MM.1S (cell line): ENCODE measurements at places on chromosomes 2 and 18.

GRCh38 chr18:13587937-13588336, 138.4 kb downstream of the FAM210A start:
- H3K27ac ChIP-seq = no peak overlapping the region
- no peaks in the 10 kb centered on the region for H3K4me1 ChIP-seq

DNA sequence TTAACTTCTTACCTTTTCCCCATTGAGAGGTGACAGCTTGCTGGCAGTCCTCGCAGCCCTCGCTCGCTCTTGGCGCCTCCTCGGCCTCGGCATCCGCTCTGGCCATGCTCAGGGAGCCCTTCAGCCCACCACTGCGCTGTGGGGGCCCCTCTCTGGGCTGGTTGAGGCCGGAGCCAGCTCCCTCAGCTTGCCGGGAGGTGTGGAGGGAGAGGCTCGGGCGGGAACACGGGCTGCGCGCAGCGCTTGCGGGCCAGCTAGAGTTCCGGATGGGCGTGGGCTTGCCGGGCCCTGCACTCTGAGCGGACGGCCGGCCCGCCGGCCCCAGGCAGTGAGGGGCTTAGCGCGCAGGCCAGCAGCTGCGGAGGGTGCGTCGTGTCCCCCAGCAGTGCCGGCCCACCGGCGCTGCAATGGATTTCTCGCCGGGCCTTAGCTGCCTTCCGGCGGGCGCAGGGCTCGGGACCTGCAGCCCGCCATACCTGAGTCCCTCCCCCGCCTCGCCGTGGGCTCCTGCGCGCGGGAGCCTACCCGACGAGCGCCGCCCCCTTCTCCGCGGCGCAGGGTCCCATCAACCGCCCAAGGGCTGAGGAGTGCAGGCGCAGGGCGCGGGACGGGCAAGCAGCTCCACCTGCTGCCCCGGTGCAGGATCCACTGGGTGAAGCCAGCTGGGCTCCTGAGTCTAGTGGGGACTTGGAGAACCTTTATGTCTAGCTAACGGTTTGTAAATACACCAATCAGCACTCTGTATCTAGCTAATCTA, 335.0 kb downstream of the CBLN2 start:
- H3K4me1 ChIP-seq = no peaks in the 10 kb centered on the region
- no peaks in the 10 kb centered on the region for H3K27me3 ChIP-seq
- H3K27ac ChIP-seq = no peak overlapping the region
- no peaks in the 10 kb centered on the region for H3K36me3 ChIP-seq

GRCh38 chr2:172097557-172098131, 5.1 kb downstream of the DLX2 start:
- no peak for DNase-seq
- H3K36me3 ChIP-seq = no peaks in the 10 kb centered on the region
- H3K27ac ChIP-seq = no peak overlapping the region

- no peak overlapping the region for H3K27ac ChIP-seq
- H3K36me3 ChIP-seq = no peaks in the 10 kb centered on the region
- no peaks in the 10 kb centered on the region for H3K27me3 ChIP-seq
- no peaks in the 10 kb centered on the region for H3K4me1 ChIP-seq
Observed at GRCh38 chr2:3174626-3175567, 202.7 kb downstream of the EIPR1 start.

DNA sequence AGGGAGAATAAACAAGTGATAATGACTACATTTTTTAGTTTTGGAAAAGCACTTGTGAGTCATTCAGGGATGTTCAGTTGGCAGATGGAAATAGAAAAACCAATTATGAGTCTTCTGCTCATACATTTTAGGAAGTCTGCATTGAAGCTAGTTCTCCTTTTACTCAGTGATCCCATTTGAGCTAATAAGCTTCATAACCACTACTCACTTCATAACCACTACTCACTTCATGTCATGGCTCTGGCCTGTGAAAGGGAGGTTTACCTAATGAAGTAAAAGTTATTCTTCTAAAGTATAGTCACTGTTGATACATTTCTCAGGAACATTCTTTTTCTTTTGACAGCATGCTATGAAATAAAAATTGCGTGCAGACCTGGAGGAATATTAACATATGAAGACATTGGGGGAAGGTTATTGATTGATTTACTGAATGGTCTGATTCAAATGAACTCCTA, 948.7 kb downstream of the TSN start:
- H3K4me1 ChIP-seq = no peaks in the 10 kb centered on the region
- no peak overlapping the region for H3K4me3 ChIP-seq
- no peak overlapping the region for H3K27ac ChIP-seq
- no peaks in the 10 kb centered on the region for H3K27me3 ChIP-seq
- H3K36me3 ChIP-seq = no peaks in the 10 kb centered on the region

DNA sequence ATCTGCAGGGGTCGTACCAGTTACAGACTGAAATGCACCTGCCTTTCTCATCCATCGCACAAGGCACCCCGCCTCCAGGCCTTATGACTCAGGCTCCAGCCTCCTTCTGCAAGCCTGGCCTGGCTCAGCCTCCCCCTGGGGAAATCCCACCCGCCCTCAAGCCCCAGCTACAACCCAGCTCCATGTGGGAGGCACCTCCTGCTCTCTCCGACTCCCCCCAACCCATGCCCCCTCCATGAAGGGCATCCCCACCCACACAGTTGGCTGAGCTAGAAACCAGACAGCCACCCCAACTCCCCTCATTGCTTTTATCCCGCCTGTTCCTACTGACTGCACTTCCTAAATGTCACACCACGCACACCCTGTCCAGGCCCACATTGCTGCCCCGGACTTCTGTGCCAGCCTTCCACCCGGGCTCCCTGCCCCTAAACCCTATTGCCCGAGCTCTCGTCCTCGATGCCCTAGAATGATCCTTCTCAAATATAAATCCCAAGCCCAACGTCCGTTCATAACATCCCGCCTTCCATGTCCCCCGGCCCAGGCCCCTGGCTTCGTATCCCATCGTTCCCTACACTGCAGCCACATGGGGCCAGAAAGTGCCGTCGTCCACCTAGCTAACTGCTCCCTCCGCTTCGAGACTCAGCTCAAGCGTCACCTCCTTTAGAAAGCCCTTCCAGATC, 9.9 kb downstream of the DNMT3A start:
- no peak overlapping the region for H3K4me3 ChIP-seq
- no peaks in the 10 kb centered on the region for H3K4me1 ChIP-seq
- no peaks in the 10 kb centered on the region for H3K27me3 ChIP-seq

GRCh38 chr2:153287109-153287801, 191.3 kb downstream of the RPRM start:
- H3K4me3 ChIP-seq = no peak overlapping the region
- no peak overlapping the region for H3K27ac ChIP-seq
- no peak for DNase-seq

- H3K27ac ChIP-seq = no peak overlapping the region
- no peak overlapping the region for H3K4me3 ChIP-seq
- no peaks in the 10 kb centered on the region for H3K27me3 ChIP-seq
- no peaks in the 10 kb centered on the region for H3K36me3 ChIP-seq
- H3K4me1 ChIP-seq = no peaks in the 10 kb centered on the region
- no peak for DNase-seq
Observed at GRCh38 chr2:23418056-23418455, 33.1 kb downstream of the KLHL29 start.

DNA sequence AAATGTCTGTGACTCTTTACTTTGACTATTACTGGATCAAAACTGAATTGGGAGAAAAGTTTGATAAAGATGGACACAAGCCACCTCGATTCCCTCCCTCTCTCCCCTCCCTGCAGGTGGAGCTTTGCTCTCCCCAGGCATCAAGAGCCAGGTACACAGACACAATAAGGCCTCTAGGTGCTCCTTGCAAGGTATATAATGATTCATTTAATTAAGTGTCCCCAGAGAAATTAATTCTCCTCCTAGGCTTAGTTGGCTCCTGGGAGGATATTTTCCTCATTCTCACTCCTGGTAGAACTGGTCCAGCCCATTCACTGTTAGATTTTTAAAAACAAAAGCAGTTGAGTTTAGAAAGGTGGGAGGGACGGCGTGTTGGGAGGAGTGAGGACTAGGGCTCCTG, 352.4 kb upstream of the SMIM21 start:
- H3K4me1 ChIP-seq = no peaks in the 10 kb centered on the region
- H3K27me3 ChIP-seq = no peaks in the 10 kb centered on the region
- H3K4me3 ChIP-seq = no peak overlapping the region

- H3K27ac ChIP-seq = no peak overlapping the region
- H3K27me3 ChIP-seq = no peaks in the 10 kb centered on the region
- H3K36me3 ChIP-seq = no peaks in the 10 kb centered on the region
- DNase-seq = no peak
Observed at GRCh38 chr2:173785813-173786212, 179.4 kb downstream of the SP3 start.

DNA sequence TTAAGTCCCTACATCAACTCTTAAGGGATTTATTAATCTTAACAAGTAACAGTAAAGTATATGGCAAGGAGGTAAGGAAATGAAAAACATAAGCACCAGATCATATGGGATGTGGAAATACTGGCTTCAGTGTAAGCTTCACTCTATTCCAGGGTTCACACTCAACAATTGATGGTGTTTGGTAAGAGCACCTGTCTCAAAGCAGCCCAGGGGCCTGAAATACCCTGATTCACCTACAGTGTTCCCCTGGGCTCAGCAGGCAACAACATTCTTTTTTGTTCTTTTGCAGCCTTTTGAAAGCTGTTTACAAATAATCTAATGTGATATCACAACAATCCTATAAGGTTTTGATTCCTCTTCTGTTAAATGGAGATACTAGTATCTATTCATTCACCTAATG, 1.2 kb upstream of the MLPH start:
- H3K4me3 ChIP-seq = no peak overlapping the region
- H3K27ac ChIP-seq = no peak overlapping the region
- H3K4me1 ChIP-seq = no peaks in the 10 kb centered on the region
- no peak for DNase-seq

GRCh38 chr2:144983107-144983506, 463.2 kb upstream of the ZEB2 start:
- no peak for DNase-seq
- H3K36me3 ChIP-seq = no peaks in the 10 kb centered on the region
- no peak overlapping the region for H3K4me3 ChIP-seq
- no peaks in the 10 kb centered on the region for H3K4me1 ChIP-seq
- no peak overlapping the region for H3K27ac ChIP-seq
- H3K27me3 ChIP-seq = no peaks in the 10 kb centered on the region

DNA sequence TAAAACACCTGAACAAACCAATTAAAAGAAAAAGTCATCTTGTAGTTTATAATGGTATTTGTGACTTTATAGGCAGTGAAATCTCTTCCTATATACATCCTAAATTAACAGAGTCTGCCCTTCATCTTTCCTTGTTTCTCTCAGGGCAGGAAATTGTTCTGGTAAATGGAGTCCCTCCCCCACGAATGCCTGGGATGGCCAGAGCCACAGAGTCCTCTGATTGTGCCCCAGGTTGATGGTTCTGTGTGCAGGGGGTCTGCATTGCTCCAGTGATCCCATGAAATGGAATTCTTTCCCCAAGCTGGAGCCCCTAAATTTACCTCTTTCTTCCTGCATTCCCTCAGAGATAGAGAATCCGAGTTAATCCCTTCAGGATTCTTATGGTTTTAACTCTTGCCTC, 155.5 kb downstream of the MTX2 start:
- H3K4me1 ChIP-seq = no peaks in the 10 kb centered on the region
- no peak overlapping the region for H3K27ac ChIP-seq
- H3K4me3 ChIP-seq = no peak overlapping the region
- no peaks in the 10 kb centered on the region for H3K36me3 ChIP-seq
- DNase-seq = no peak

GRCh38 chr18:67924656-67925055, 408.1 kb upstream of the DSEL start:
- H3K4me3 ChIP-seq = no peak overlapping the region
- H3K27ac ChIP-seq = no peak overlapping the region
- no peaks in the 10 kb centered on the region for H3K27me3 ChIP-seq
- DNase-seq = no peak
- H3K36me3 ChIP-seq = no peaks in the 10 kb centered on the region
- no peaks in the 10 kb centered on the region for H3K4me1 ChIP-seq

- H3K4me1 ChIP-seq = no peaks in the 10 kb centered on the region
- H3K27me3 ChIP-seq = no peaks in the 10 kb centered on the region
- H3K4me3 ChIP-seq = no peak overlapping the region
- DNase-seq = peak; percentile 32
Observed at GRCh38 chr18:47397671-47398319, 146.3 kb upstream of the SKOR2 start.

DNA sequence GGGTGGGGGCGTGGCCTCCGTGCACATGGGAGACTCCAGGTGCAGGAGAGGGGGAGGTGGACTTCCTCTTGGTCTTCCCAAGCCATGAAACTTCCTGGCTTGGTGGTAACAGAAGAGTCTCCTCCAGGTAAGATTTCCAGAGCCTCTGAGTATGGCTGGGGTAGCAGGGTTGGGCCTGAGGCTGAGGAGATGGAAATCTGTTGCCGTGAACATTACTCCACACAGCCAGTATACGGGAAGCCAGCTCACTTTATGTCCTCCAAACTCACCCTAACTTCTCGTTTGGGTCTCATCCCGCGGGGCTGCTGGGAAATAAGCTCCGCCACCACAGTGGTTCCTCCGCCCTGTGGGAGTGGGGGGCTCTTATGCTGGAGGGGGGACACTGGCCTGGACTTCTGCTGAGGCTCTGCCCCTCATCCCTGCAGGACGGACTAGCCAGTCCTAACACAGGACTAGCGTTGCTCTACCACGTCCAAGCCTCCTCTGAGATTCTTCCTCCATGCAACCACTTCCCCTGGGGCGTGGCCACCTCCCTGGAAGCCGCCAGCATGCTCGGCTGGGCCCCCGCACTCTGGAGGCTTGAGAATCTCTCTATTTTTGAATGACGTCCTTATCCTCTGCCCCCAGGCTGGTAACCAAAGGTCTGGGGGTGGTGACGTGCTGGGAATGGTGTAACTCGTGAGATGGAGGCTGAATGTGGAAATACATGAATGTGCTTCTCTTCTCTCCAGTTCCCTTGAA, 777 bp upstream of the RAB17 start:
- H3K27ac ChIP-seq = no peak overlapping the region
- no peaks in the 10 kb centered on the region for H3K36me3 ChIP-seq
- no peak for DNase-seq
- no peaks in the 10 kb centered on the region for H3K4me1 ChIP-seq
- no peak overlapping the region for H3K4me3 ChIP-seq

GRCh38 chr2:25043241-25043867, 1.5 kb downstream of the EFR3B start:
- H3K36me3 ChIP-seq = no peaks in the 10 kb centered on the region
- no peak for DNase-seq
- no peak overlapping the region for H3K27ac ChIP-seq
- H3K4me3 ChIP-seq = peak overlapping the region; percentile 80; the same call in 1 of the 2 replicates

GRCh38 chr2:71608034-71608433, 154.7 kb downstream of the DYSF start:
- H3K27ac ChIP-seq = no peak overlapping the region
- no peaks in the 10 kb centered on the region for H3K36me3 ChIP-seq
- H3K27me3 ChIP-seq = no peaks in the 10 kb centered on the region
- no peak overlapping the region for H3K4me3 ChIP-seq

- H3K27ac ChIP-seq = no peak overlapping the region
- H3K36me3 ChIP-seq = no peaks in the 10 kb centered on the region
- H3K4me1 ChIP-seq = no peaks in the 10 kb centered on the region
- H3K4me3 ChIP-seq = no peak overlapping the region
- DNase-seq = no peak
Observed at GRCh38 chr18:60698901-60699300, 326.3 kb upstream of the MC4R start.
